Fibroblast of pulmonary artery (primary cell): ENCODE measurements at places on chromosomes 5 and 9.
A peak's percentile ranks its signal among the peaks of the same experiment; 100 is the strongest.

DNA sequence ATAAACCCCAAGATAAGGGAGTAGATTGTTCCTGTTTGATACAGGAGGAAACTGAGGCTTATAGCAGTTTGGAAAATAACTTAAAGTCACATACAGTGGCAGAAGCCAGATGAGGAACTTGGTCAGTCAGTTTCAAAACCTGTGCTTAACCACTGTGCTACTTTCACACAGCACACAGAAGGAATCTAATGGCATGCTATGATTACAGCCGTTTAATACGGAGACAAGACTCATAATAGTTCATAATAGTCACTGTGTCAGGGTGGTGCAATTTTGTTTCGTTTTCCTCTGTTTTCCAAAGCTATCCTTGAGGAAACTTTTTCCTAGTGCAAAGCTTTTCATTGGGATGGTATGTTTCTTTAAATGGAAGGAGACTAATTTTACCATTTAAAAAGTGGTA lies 112.3 kb downstream of the GCNT1 start:
- peak; percentile 33 for DNase-seq

GRCh38 chr5:33287242-33287641 lies 153.5 kb upstream of the TARS1 start:
- no peak for DNase-seq

- DNase-seq: no peak
These were observed 141.1 kb upstream of the SMIM23 start for GRCh38 chr5:171644536-171644935.

GRCh38 chr5:124628721-124629596 lies 117.5 kb downstream of the ZNF608 start:
- peak; percentile 87 for DNase-seq

DNA sequence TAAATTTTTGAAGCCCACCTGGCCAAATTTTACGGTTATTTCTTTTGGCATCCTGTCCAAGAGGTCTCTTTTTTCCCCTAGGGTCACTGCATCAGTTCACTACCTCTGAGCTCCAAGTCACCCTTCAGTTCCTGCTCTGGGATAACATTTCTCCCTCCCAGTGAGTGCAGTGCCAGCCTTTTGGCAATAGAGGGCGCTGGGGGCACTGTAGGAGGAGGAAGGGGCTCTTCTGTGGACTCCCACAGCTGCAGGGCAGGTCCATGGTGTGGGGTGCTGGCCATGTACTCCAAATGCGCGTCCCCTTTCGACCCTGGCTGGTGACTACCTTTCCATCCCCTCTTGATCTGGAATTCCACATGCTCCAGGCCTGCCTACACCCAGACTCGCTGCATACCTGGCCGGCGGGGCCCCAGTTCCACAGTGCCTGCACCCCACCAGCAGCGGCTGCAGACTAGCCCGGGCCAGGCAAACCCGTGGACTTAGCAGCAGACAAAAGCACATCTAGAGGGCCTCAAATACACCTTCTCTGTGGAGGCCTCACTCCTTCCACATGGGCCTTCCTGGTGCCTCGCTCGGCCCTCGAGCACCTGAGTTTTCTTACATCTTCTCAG lies 20.3 kb upstream of the NINJ1 start:
- DNase-seq: no peak

DNA sequence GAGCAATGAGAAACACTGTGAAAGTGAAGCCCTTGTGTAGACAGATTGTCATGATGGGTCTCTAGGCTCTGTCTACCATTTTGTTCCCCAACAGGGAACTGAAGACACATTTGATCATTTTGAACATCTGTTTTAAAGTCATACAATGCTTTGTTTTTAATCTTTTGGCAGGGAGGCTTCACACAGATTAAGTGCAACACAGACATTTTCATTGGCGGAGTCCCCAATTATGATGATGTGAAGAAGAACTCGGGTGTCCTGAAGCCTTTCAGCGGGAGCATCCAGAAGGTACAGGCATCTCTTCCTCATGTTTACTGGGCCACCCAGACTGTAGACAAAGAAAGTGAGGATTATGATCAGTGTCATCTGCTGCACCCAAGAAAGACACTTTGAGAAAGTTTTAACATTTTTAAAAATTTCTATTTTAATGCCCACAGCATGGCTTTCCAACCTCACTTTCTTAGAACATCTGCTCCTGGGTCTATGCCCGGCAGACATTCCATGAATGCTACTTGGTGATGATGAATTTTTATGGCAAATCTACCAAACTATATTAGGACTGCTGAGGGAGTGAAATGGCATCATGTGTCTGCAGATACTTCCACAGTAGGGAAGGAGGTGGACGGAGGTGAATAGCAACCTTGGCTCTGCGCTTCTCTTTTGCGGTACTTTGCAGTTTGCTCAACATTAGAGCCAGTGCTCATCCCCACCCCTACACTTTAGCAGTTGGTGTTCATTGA lies 121.3 kb downstream of the LIFR start:
- peak; percentile 30 for DNase-seq

DNA sequence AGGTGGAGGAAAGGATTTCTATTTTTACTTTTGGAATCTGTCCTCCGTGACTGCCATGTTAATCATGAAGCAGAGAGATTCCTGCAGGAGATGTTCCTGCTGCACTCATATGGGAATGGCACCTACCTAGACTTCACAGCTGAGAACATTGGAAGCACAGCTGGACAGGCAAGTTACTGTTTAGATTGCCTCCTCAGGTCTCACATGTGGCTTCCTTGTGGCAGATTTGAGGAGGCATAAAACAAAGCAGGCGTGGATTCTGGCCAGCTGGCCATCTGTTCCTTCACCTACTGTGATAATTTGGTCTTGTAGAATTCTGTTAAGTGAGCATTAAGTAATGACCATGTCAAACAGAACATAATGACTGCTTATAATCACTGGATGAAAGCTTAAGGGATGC lies 193.4 kb downstream of the EDIL3 start:
- DNase-seq: peak; percentile 6

GRCh38 chr9:7549249-7549648 lies 250.3 kb downstream of the DMAC1 start:
- no peak for DNase-seq

DNA sequence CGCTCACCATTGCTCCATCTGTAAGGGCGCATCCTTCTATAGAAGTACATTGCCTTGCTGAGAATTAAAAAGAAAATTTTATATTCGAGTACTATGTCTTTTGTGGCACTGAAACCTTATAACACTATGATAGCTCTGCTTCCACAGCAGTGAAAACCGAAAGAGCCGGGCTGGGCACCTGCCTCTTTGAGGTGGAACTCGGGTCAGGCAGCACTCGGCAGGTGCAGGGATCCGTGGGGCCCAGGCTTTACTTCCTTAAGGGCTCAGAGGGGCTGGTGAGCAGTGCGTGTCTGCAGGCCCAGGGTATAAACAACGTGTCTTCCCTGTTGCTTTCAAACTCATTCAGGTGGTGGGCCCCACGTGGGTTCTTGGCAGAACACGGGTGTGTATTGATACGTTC lies 69.9 kb downstream of the OTULIN start:
- DNase-seq: no peak

DNA sequence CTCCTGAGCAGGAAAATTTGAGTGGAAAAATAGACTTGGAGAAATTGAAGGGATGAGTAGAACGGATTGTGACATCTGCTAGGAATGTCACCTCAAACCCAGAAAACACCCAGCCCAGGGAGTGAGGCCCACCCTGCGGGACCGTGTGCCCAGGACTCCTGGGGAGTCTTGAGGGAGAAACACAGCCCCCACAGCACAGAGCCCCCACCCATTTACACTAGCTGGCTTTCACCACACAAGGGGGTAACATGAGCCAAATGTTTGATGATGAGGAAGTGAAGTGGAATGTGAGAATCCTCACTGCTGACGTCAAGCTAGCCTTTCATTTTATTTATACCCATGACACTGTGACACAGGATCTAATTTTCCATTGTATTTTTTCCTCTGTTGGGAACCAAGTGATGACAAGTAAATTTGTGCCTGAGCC lies 42.8 kb upstream of the PDE8B start:
- DNase-seq: peak; percentile 84

GRCh38 chr5:172293054-172293744 lies 9.6 kb upstream of the UBTD2 start:
- DNase-seq: peak; percentile 82

DNA sequence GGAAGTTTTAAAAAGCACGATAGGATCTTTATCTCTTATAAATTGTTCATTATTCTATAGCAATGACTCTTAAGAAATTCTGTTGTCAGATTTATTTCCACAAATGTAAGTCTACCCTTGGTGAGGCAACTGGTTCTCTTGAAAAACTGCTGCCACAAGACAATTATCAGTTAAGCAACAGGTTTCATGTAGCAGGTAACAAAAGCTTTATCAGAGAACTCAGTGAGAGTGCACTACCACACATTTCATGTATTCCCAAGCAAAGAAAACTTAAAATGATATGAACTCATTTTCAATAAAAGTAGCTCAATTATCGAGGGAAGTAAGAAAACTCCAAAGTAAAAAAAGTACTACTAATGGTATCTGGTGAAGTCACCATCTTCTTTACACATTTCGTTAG lies 9.4 kb downstream of the NR6A1 start:
- DNase-seq: no peak

DNA sequence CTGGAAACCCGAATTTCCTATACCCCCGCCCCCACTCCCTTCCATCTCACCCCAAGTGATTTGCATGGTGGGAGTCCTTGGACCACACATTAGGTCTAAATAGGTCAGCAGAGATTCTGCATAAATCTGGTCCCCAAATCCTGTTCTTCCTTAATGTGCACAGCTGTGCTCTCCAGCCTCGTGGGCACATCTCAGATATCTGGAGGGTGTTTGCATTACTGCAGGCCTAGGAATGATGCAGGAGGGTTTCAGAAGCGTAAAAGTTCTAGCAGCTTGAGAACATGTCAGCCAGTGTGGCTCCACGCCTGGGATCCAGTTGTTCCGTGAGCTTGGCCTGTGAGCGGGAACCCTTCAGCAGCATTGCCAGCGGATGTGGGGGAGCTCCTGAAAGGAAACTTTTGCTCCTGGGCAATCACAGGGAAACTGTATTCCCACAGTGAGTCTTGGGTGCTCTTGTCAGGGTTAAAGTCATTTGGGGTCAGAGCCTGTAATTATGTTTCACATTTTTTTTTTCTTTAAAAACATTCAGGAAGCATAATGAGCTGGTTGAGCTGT lies 12.9 kb downstream of the ARHGAP26 start:
- DNase-seq: peak; percentile 46

DNA sequence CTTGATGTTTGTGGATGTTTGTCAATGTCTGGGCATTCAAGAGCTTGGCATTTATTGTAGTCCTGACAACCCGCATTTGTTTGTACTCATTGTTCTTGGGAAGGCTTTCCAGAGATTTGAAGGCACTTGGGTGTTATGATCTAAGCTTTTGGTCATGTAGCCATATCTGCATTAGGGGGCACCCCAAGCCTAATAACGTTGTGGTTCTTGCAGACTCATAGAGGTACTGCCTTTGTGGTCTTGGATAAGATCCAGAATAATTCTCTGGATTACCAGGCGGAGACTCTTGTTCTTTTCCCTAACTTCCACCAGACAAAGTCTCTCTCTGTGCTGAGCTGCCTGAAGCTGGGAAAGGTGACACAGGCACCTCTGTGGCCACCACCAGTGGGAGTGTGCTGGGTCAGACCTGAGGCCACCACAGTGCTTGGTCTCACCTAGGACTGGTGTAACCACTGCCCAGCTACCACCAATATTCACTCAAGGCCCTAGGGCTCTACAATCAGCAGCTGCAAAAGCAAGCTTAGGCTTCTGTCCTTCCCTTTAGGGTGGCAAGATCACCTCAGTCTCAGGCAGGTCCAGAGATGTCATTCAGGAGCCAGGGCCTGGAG lies 144.4 kb upstream of the TAS2R1 start:
- peak; percentile 82 for DNase-seq

GRCh38 chr5:100828071-100828897 lies 74.8 kb downstream of the ST8SIA4 start:
- no peak for DNase-seq

- no peak for DNase-seq
These were observed 171.9 kb downstream of the ZNF462 start for GRCh38 chr9:107034831-107035230.

GRCh38 chr5:160616712-160617497 lies 195.2 kb downstream of the PTTG1 start:
- DNase-seq: no peak

- DNase-seq: no peak
These were observed 55.9 kb downstream of the AHRR start for GRCh38 chr5:377326-377981.

GRCh38 chr9:3262826-3263529 lies 262.8 kb downstream of the RFX3 start:
- no peak for DNase-seq

GRCh38 chr9:34984049-34984448 lies 5.5 kb upstream of the DNAJB5 start:
- peak; percentile 55 for DNase-seq

- no peak for DNase-seq
These were observed 3.6 kb downstream of the TMEM252 start for GRCh38 chr9:68536876-68537615.

DNA sequence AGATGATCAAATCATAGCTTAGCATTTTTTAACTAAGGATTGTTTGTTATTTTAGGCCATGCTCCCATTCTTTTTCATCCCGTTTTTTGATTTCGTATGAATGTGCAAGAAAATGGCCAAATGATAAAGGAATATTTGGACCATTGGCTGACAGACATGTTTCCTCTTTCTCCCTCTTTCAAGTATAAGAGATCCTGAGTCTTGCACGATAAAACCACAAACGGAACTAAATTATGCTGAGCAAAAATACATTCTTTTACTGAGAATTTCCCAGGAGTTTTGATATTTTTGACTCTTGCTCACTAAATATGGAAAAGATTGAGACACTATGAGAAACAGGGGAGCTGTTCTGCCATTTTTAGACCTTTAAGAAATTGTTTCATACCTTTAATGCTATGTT lies 90.4 kb upstream of the KLF9 start:
- peak; percentile 72 for DNase-seq

- peak; percentile 98 for DNase-seq
These were observed 12.2 kb downstream of the INVS start for GRCh38 chr9:100111235-100111634.

DNA sequence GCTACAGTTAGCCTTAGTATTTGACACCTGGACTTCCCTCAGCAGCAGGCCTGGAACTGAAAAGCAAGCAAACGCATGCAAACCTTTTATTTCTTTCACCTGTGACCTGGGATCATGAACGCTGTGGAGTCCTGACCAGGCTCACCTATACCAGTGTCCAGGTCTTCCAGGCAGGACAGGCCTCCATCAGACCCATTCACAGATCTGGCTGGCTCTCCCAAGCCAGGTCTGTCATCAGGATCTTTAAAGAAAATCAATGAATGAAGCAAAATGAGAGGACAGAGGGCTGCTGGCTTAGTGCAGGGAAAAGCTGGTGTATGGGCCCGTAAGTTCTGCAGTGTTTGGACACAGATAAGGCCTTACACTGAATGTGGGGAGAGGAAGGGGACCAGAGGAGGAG lies 96.3 kb upstream of the CPEB4 start:
- no peak for DNase-seq

DNA sequence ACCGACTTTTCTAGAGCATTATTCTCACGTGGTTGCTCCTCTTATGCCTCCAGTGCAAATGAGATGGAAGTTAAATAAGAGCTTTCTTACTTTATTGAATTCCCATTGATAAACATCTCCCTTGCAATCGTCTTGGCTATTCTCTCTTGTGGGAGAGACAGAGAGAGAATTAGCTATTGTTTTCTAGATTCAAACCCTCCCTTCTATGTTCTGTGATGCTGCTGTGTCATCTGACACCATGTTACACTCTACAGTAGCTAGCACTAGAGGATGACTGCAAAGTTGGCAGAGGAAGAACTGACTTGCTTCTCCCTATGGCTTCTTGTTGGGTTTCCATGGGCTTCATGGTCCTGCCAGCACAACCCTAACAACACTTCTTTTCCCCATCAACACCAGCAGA lies 134.6 kb upstream of the RANBP3L start:
- no peak for DNase-seq
